ENCODE measurements at places on chromosomes 12 and 14.

DNA sequence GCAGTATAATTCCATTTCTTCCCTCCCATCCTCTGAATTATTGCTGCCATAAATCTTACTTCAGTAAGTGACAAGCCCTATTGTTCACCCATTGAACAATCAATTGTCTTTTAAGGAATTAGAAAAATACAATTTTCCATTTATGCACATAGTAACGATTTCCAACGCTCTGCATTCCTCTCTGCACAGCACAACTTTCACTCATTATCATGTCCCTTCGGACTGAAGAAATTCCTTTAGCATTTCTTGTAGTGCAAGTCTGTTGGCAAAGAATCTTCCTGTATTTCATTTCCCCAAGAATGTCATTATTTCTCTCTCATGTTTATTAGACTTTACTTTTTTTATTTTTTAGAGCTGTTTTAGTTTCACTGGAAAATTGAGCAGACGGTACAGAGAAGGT lies 252.1 kb upstream of the RTL1 start:
- DNase-seq, result no peak

- no peak for DNase-seq
Observed at GRCh38 chr14:64464651-64465050, 648 bp upstream of the AKAP5 start.

GRCh38 chr12:92301356-92301755 lies 155.7 kb upstream of the BTG1 start:
- DNase-seq, result no peak

- DNase-seq, result no peak
Observed at GRCh38 chr12:43044241-43044640, 454.7 kb upstream of the PRICKLE1 start.

GRCh38 chr14:96225745-96226151 lies 21.1 kb downstream of the BDKRB2 start:
- peak; percentile 62 for DNase-seq

GRCh38 chr12:41527534-41528116 lies 339.5 kb downstream of the PDZRN4 start:
- no peak for DNase-seq

GRCh38 chr12:42557586-42558172 lies 31.9 kb downstream of the PRICKLE1 start:
- DNase-seq, result no peak

- DNase-seq, result no peak
Observed at GRCh38 chr14:55889124-55889523, 229.1 kb upstream of the PELI2 start.

DNA sequence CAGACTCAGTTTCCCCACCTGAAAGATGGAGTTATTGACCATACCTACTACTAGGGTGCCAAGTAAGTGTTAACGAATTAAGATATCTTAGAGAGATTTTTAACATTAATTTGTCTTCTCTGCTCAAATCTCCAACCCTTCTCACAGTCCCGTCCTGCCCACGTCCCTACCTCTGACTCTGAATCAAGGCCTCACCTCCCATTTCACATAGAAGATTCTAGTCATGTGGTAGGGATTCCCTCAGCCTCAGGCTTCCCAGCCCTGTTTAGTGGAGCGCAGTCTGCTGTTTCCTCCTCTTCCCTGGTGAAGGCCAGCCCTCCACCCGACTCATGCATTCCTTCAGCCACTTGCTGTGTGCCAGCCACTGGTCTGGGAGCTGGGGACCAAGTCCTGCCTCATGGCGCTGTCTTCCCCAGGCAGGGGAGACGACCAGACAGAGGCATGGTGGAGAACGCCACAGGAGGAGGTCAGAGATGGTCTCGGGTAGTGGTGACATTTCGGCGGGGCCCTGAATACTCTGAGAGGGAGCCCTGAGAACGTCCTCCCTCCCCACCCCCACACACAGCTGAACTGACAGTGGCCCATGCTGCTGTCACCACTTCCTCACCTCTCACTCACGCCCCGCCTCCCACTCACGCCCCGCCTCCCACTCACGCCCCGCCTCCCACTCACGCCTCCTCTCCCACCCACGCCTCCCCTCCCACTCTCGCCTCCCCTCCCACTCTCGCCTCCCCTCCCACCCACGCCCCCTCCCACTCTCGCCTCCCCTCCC lies 38.8 kb downstream of the TMEM63C start:
- no peak for DNase-seq

DNA sequence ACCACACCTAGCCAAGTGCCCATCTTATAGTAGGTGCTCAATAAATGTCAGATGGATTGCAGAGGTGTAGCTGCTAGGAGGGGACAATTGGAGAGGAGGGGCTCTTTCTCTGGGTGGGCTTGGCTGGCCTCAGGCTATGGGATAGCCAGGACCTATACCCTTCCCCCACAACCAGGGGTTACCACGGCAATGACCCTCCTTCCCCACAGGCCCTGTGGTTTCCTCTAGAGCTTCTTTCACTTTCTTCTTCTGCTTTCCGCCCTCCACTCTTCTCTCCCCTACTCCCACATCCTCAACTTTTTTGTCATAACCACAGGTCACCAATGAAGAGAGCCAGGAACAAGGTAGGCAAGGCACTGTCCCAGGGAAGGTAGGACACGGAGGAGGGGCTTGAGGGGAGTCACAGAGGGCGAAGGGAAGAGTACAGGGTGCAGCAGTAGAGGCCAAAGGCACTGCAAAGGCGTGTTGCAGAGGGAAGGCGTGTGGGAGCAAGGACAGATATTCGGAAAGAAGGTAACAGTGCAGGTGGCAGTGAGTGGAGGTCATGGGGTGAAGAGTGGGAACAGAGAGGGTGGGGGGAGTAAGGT lies 1.9 kb upstream of the ITGB7 start:
- no peak for DNase-seq

DNA sequence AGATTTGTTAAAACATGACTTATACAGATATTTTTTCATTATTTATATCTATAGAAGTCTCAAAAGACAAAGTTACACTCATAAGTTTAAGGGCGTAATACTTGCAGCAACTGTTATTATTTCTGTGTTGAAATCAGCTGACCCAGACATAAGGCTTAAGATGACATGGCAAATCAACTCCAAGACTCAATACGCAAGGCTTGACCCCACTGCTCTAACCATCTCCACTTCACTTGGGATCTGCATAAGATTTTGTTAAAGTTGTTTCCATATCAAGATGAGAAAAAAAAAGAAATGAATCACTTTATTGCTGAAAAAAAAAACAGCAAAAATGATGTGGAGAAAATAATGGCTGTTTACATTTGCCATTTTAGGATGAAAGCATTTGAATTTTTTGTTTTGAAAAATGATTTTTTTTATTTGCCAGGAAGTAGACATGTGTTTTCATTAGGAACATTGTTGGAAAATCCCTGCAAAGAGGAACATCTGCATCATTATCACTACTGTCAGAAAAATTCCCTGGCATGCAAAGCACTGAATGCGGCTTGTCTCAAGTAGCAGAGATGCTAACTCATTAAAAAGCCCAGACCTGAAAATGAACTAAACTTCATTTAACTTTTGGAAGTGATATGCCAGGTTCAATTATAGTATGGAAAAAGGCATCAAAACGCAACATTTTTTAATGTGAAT lies 73.5 kb downstream of the LIN7A start:
- no peak for DNase-seq

DNA sequence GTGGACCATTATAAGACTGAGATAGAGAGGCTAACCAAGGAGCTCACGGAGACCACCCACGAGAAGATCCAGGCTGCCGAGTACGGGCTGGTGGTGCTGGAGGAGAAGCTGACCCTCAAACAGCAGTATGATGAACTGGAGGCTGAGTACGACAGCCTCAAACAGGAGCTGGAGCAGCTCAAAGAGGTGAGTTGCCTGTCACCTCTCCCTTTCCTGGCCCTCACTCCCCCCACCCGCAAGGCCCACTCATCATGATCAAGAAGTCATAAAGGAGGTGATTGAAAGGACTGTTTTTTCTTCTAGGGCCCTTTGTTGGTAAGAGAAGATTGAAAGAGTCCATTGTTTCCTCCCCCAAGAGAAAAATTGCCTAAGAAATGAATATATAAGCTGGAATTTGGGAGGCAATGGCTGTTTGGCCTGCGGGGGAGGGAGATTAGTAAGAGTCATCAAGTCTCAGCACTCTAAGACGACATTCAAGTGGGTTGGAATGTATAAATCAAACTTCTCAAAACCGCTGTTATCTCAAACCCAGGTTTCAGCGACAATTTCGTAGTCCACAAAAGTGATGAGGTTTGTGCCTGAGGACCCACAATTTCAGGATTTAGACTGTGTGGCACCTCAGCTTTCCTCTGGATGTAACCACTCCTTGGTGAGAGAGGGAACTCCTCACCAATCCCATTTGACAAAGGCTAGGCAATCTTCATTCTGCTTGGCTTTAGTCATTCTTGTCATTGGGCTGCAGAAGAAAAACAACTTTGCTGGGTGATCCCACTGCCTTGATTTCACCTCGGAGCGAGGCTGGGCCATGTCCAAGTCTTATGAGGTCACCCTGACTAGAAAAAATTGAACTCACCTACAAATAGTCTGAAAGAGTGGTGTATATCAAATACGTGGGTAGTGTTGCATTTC lies 966 bp downstream of the BICD1 start:
- no peak for DNase-seq

DNA sequence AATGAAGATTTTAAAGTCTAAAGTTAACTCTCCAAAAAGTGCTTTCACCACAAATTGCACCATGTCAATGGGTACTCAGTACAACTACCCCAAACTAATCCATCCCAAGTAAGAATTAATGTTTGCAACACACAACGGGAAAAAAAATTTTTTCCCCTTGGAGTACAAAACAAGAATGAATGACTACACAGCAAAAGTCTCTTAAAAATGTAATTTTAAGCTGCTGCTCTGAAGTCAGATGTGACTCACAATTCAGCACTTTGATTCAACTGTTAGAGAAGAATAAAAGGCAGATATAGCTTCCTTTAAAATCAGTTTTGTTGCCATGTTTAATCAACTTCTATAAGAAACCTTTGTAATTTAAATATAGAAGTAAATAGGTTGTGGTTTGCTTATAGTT lies 42.5 kb upstream of the VPS33A start:
- DNase-seq, result no peak

DNA sequence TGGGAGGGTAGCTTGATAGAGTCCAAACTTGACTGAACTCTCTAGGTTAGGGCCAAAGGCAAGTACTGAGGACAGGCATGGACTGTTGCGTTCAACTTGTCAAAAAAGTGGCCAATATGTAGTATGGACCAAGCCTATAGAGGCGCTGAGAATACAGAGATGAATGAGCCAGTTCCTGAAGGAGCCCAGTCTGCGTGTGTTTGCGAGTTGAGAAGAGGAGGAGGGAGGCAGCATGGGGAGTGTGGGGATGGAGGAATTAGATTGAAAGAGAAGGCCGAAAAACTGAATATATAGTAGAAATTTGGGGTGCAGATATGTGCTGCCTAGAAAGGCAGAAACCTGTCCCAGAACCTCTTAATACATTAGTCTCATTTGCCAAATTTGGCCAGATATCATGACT lies 412.4 kb downstream of the PCNX1 start:
- no peak for DNase-seq

GRCh38 chr14:101464310-101464983 lies 96.8 kb upstream of the DIO3 start:
- no peak for DNase-seq

GRCh38 chr12:13156277-13156676 lies 40.2 kb upstream of the EMP1 start:
- no peak for DNase-seq

- DNase-seq, result no peak
Observed at GRCh38 chr12:65748332-65748731, 76.0 kb upstream of the HMGA2 start.

GRCh38 chr14:72613975-72614319 lies 280.0 kb downstream of the DPF3 start:
- DNase-seq, result no peak

GRCh38 chr12:130391186-130391585 lies 53.5 kb downstream of the PIWIL1 start:
- DNase-seq, result no peak

- DNase-seq, result no peak
Observed at GRCh38 chr12:62146318-62146717, 113.9 kb upstream of the USP15 start.

DNA sequence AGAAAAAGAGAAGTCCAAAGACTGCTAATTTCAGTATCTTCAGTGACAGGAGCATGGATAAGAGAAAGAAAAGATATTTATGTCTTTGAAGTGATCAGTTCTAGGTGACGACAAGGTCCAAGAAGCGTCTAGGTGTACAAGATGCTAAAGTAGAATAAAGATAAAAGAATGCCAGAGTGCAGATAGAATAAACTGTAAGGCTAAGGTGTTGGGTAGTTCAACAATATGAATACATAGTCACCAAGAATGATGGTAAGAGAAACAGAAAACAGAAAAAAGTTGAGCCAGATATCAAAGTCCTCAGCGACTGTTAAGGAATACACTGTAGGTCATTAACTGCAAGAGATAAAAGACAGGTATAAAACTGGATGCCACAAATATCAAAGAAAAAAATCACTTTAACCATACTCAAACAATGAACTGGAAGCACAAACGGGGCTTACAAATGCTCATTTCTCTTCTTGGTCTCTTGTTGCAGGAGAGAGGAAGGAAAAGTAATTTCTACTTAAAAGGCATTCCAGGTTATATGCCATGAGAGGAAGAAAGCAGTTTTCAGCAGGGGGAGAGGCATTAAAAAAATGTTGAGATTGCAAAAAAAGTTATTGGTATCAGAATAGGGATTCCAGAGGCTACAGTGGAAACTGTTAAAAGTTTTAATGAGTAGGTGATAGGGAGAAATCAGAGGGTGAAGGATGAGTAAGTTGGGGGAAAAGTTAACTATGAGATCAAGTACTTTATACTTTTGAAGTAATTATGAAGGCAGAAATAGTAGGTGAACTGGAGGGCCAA lies 121.5 kb downstream of the CEP83 start:
- no peak for DNase-seq

- DNase-seq, result peak; percentile 67
Observed at GRCh38 chr12:26845057-26845666, 12.2 kb upstream of the ITPR2 start.

GRCh38 chr12:5456906-5457305 lies 25.0 kb downstream of the NTF3 start:
- DNase-seq, result no peak

GRCh38 chr14:105525861-105526775 lies at the start of gene TMEM121:
Gene TMEM121 (plus strand): TSS chr14:105526583. CDS start chr14:105528835, 2,252 bp downstream.
- peak; percentile 54 for DNase-seq

GRCh38 chr12:46165191-46165590 lies 103.7 kb downstream of the SLC38A1 start:
- DNase-seq, result no peak

GRCh38 chr14:59377491-59377890 lies 87.7 kb downstream of the GPR135 start:
- no peak for DNase-seq

- DNase-seq, result no peak
Observed at GRCh38 chr14:74682169-74682952, 30.5 kb downstream of the AREL1 start.

- DNase-seq, result no peak
Observed at GRCh38 chr14:74509587-74510222, 16.1 kb downstream of the ISCA2 start.

DNA sequence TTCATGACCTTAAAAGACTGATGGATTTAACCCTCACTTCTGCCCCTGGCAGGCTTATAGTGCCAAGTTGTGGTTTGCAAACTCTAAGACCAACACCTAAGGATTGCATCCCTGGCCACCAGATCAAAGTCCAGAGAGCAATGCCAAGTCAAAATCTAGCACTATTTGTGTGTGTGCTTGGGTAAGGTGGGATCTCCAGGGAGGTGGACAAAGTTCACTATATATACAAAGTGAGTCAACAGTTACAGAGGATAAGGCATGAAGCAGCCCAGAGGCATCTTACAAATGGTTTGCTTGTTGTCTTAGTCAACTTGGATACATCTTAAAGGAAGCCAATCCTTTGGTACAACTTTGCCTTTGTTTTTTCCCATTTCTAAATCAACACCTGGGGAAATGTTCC lies 137.3 kb downstream of the MSRB3 start:
- no peak for DNase-seq

GRCh38 chr14:104106471-104106991 lies 21.0 kb downstream of the ASPG start:
- peak; percentile 7 for DNase-seq

GRCh38 chr12:119911182-119911581 lies 34.1 kb upstream of the CIT start:
- DNase-seq, result no peak

All from WTC11 (cell line).